Epithelial cell of proximal tubule (primary cell): ENCODE measurements at places on chromosomes 7 and 10. TPM values are rescaled to one million over a fixed set of nuclear protein-coding genes. Genes with fewer than 3 reads are reported as not detected.

- DNase-seq = no peak
Observed at GRCh38 chr10:99422529-99423096, 7.8 kb downstream of the GOT1 start.

- DNase-seq = no peak
Observed at GRCh38 chr10:89471110-89471809, 56.9 kb downstream of the IFIT5 start.

- DNase-seq = no peak
Observed at GRCh38 chr7:31006857-31007256, 43.1 kb downstream of the GHRHR start.

- no peak for DNase-seq
Observed at GRCh38 chr7:77866786-77867536, 68.4 kb downstream of the PHTF2 start.

The EBLN1 gene
- not detected in 2 replicates for total RNA-seq

GRCh38 chr7:128217030-128217805 is 23.9 kb upstream of the LEP start:
- no peak for DNase-seq

DNA sequence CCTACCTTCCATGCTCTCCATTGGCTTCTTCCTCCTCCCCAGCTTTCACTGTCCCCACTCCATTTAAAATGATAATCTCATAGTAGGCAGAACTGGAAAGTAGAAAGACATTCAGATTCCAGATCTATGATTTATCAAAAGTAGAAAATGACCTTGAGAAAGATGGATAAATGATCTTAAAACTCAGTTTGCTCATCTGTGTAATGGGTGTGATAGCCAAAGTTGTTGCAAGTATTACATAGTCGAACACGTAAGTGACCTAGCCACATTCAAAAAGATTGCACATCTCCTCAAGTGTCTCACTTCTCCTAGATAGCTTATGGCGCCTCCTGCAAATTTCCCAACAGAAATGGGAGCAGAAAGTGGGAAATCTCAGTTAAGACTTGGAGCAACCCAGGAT is 89.8 kb upstream of the FGL2 start:
- DNase-seq = no peak

DNA sequence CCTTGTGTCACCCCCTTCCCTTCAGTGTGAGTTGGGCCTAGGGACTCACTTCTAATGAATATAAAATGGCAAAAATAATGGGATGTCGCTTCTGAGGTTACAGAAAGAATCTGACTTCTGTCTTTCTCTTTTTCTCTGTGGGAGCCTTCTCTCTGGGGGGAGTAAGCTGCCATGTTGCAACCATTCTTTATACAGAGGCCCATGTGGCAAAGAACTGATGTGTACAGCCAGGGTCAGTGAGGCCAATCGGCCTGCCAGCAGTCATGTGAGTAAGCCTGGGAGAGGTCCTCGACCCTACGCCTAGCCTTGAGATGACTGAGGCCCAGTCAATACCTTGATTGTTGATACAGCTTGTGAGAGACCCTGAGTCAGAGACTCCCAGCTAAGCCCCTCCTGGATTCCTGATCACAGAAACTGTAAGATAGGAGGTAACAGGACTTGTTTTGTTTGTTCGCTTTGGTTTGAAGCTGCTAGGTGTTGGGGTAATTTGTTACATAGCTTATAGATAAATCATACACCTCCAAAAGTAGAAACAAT is 1.7 kb downstream of the TCAF1 start:
- no peak for DNase-seq

DNA sequence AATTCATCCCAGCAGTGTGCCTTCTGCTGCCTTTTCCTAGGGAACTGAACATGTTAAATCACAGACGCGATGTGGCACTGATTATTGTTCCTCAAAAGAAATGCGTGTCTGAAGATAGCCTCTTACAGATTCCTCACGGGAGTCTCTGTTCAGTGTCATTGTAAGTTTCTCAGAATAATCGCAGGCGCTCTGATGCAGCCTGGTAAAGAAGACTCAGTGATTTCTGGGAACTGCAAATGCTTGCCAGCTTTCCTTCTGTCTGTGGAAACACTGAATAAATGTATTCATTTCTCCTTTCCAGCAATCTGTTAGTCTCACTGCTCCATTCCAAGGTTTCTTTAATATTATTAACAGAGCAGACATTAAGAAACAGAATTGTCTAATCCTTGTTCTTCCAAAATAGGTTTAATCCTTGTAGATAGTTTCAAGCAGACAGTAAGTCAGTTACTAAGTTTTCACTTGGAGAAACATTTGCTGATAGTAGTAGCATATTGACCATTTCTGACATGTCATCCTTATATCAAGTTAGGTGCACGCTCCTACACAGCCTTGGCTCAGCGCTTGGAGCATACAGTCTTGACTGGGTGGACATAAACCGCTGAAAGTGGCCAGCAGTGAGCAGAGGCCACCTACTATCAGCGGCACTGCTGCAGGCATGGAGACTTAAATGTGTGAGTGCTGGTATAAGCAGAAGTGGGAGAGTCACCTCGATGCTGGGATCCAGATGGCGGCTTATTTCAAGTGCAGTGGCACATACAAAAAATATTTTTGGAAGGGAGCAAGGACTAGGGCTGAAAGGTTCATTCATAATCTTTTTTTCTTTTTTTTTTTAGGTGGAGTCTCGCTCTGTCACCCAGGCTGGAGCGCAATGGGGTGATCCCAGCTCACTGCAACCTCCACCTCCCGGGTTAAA is 27.7 kb downstream of the MMRN2 start:
- DNase-seq = no peak

DNA sequence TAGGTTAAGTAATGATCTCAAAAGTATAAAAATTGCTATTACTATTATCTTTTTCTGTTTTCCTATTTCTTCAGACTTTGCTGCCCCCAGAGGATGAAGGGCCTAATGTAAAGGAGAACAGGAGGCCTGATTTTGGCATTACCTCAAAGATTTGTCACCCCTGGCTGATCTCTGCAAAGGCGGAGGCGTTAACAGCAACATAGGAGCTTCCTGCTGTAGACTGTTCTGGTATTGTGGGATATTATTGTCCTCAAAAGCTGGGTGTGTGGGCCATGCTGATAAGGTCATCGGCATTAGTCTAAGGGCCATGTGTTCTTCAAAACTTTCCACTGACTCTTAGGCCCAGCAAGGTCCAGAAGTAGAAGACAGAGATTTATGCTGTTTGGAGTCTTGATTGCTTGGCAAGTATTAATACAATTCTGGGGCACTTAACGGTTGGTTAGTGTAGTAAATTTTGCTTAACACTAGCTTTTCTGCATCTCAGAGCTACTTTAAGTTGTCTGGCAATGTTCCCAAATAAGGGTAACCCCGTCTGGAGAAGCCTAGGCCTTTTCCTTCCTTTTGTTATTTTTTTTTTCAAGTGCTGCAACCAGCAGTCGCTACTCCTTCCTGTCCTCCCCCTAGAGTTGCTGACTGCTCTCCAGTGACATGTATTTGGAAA is 14.0 kb upstream of the ENTPD1 start:
- DNase-seq = no peak

DNA sequence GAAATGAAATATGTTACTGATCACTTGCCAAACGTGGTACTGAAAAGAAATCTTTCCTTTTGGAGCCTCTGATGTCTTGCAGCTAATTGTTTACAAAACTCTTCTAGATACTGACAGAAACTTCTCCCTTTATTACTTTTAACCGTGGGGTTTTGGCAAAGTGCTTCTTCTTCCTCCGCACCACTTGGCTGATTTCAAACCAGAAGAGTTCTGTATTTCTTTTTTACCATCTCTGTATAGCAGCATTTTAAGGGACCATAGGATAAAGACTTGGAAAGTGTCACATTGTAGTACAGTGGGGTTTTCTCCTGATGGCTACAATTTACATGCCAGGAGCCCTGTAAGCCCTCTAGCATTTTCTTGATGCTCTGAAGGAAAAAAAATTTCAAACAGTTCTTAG is 21.9 kb upstream of the CREB5 start:
- no peak for DNase-seq
